Ascending aorta (tissue), 2 donors: ENCODE measurements at places on chromosomes 7 and 10. TPM values are rescaled to one million over a fixed set of nuclear protein-coding genes. Genes with fewer than 3 reads are reported as not detected.

GRCh38 chr10:11755512-11756263, 13.5 kb downstream of the ECHDC3 start:
- no peak for DNase-seq

DNA sequence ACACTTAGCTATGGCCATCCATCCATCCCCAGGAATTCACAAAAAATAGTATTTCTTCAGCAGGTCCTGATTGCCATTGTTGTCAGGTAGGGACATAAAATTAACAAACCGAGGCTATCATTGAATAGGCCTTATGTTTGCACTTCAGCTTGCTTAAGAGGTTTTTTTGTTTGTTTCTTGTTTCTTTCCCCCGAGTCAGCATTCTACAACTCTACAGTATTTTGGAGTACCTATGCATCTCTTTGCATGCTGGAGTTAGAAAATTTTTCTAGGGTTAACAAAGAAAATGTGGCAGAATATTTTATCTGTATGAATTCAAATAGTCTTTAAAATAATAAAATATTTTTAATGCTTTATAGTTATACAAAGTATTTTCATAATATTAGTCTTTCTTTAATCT, 26.3 kb downstream of the CHRM2 start:
- no peak for DNase-seq

DNA sequence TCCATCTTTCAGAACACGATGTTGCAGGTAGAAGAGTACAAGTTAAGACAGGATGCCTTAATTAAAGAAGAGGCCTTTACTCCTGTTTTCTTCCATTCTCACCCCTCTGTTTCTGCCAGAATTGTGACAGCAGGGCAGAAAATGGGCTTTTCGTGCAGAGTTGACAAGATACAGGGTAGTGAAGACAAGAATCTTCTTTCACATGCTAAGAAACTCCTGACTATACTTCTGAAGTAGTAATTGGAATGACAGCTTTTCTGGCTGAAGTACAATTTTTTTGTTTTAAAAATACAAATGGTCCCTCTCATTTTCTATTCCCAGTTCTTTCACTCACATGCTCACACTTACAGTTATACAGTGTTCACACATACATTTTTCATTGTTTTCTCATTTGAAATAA, 22.1 kb downstream of the HDAC9 start:
- no peak for DNase-seq

The CLDN4 gene
- total RNA-seq: 0.21 TPM

The GDF2 gene
- 0.21 TPM for total RNA-seq

The SEC31B gene
- 9.2 TPM for total RNA-seq
